ENCODE measurements at places on chromosomes 3 and 15.

GRCh38 chr3:179630753-179631451, 21.9 kb upstream of the USP13 start:
- no peak for DNase-seq

GRCh38 chr15:92333709-92334108, 60.0 kb upstream of the ST8SIA2 start:
- DNase-seq = no peak

DNA sequence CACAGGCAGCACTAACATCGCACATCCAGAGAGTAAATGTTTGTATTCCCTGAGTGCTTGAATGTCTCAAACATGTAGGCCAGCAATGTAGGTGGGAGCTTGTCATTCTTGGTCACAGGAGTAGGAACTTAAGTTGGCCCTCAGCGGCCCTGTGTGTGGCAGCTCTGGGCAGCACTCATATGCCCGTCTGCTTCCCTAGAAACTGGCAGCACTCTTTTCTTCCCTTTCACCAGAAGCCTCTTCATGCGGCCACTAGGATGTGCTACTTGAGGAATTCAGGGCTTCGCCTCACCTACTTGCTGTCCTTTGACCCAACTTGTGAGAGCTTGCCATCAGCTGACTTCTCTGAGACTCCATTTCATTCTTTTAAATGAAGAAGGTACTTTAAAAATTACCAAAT, 69.5 kb downstream of the TIPARP start:
- no peak for DNase-seq

GRCh38 chr3:39755100-39755499, 54.3 kb upstream of the MYRIP start:
- no peak for DNase-seq

DNA sequence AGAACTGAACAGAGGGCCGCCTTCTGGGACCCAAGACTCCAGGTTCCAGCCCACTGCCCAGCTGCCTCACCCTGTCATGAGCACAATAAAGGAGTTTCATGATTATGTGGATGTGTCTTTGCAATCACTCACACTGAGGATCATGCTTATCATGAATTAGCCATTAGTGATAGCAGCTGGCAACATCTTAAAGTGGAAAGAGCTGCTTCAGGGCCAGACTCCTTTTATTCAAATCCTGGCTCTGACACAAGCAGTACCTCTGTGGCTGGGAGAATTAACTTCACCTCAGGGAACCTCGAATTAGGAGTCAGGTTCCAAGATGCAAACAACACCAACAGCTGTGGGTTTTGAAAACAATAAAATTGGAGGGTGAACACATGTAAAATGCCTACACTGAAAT, 6.6 kb upstream of the SCAP start:
- no peak for DNase-seq

GRCh38 chr3:58994746-58995330, 55.0 kb downstream of the CFAP20DC start:
- DNase-seq = no peak

DNA sequence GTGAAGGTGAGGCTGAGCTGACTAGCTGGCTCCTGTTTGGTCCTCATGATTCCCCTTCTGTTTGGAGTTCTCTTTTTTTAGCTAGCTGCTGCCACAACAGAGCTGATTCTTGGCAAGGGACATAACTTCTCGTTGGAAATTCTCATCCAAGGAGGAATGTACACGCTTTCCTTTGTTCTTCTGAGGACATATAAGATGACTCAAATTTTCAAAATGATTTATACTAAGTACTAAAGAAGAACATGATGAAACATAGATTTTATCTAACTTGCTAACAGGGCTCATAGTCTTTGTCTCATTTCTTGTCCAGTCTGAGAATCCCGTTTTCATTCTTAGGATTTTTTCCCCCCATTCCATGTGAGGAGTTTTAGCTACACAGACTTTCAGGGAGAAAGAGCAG, 2.9 kb upstream of the TFG start:
- DNase-seq = no peak

GRCh38 chr3:4426782-4427344, 40.2 kb downstream of the SUMF1 start:
- no peak for DNase-seq

All from activated T-helper 1 cell treated with Interleukin-2 at 50 U/mL for 16 hours (primary cell).